A549 treated with CpdA at 1 μM for 4 hours (cell line): ENCODE measurements at places on chromosomes 12 and 14. TPM values are rescaled to one million over a fixed set of nuclear protein-coding genes. Genes with fewer than 3 reads are reported as not detected.

Gene CISTR
- total RNA-seq: not detected in 5 replicates

Gene AICDA
- total RNA-seq: 0.08 to 0.20 TPM (median 0.15 TPM) in 5 replicates

Gene COCH
- total RNA-seq: 20.4 to 30.4 TPM (median 24.9 TPM) in 5 replicates

Gene PRIMA1
- 0.21 to 0.40 TPM (median 0.31 TPM) in 5 replicates for total RNA-seq
